Stimulated activated CD8-positive, alpha-beta memory T cell treated with anti-CD3 and anti-CD28 coated beads, Interleukin-12 subunit alpha, Interleukin-12 subunit beta, amount 100 ng/mL, for 4 hours (primary cell): ENCODE measurements at places on chromosomes 6 and 20.

- no peak for DNase-seq
Measured at GRCh38 chr20:56860413-56860812, 231.3 kb downstream of the TFAP2C start.

GRCh38 chr6:162708971-162709370 lies 18.6 kb downstream of the PRKN start:
- no peak for DNase-seq

DNA sequence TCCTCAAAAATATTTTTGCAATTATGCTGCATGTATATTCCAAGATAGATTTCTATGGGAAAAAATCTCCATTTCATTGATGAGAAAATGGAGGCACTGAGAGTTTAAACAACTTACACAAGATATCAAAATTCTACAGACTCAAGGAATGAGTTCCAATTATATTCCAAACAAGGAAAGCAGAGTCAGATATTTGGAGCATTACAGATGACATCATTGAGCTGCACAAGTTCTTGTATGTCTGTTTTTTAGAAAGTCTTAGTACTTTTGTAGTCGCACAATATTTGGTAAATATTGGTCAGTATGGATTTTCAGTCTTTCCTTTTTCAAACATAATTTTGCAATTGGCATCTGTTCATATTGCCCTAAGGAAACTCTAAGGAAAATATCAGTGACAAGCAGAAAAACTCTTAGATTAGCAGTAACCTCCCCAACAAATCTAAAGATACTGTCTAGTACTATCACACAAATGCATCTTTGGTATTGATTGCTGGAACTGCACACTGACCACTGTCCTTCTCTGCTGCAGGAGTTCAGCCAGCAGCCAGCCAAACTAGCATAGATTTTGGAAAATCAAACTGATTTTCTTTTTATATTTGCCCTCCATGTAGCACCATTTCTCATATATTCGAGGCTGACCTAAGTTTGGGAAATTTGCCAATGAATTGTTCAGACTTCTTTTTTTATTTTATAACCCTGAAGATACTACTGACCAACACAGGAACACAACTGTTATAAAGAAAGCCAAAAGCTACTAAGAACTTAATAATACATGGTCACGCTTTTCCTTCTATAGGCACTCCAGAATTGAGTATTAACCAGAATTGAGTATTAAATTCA lies 51.7 kb upstream of the TBX18 start:
- DNase-seq: no peak

- DNase-seq: no peak
Measured at GRCh38 chr6:34102696-34103095, 43.2 kb downstream of the GRM4 start.

DNA sequence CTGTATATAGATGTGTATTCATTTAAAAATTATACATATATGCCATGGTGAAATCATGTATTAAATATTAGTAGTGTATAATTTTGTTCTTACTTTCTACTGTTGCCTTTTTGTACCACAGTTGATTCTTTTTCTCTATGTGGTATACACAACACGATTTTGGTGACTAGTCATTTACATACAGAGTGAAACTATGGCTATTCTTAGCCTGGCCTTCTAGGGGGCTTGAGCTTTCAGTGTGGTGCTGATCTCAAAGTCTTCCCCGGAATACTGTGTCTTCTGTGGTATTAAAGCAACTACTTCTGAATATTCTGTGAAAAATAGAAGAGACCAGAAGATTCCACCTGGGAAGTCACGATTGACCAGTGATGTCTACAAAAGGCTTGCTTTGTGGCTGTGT lies 301.9 kb downstream of the UTRN start:
- DNase-seq: no peak
